Activated gamma-delta T cell treated with anti-CD3 and anti-CD28 coated beads, Interleukin-2, amount 50 U/mL, for 16 hours (primary cell): ENCODE measurements at places on chromosomes 12 and 14.

GRCh38 chr14:46717211-46717610 is 65.6 kb upstream of the RPL10L start:
- no peak for DNase-seq

DNA sequence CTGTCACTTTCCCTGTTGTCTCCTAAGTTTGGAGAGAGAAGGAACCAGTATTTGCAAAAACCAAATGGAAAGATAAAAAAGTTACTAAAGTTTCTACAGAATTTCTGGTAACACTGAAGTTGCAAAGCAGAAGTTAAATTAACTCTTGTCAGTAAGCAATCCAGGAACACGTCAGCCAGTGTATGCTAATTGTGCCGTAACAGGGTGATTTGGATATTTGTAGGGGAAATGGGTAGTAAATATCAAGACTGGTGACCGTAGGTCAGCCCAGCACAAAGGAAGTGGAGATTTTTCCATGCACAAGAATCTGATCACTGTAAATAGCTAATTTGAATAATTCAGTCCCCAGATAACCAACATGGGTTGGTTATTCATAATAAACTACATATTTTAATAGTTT is 2.3 kb downstream of the CDKN1B start:
- DNase-seq, result no peak

GRCh38 chr14:84080944-84081343 is 1449.0 kb upstream of the FLRT2 start:
- DNase-seq, result no peak

DNA sequence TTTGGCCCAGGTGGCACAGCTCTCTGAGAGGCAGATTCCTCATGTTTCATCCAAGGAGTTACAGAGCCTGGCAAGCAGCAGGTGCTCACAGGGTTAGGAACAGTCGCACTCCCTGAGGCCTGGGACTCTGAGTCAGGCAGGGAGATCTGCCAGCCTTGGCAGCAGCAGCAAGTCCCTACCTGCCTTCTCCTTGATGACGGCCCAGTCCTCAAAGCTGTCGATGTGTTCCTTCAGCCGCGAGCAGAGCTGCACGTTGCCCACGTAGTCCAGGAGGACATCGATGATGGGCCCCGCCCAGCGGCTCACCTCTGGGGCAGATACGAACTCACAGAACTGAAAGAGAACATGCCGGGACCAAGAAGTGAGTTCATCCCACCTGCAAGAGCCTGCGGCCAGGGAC is 10.4 kb downstream of the FAM181A start:
- DNase-seq, result no peak

- no peak for DNase-seq
These were observed 950.4 kb upstream of the LRFN5 start for GRCh38 chr14:40656311-40656710.

DNA sequence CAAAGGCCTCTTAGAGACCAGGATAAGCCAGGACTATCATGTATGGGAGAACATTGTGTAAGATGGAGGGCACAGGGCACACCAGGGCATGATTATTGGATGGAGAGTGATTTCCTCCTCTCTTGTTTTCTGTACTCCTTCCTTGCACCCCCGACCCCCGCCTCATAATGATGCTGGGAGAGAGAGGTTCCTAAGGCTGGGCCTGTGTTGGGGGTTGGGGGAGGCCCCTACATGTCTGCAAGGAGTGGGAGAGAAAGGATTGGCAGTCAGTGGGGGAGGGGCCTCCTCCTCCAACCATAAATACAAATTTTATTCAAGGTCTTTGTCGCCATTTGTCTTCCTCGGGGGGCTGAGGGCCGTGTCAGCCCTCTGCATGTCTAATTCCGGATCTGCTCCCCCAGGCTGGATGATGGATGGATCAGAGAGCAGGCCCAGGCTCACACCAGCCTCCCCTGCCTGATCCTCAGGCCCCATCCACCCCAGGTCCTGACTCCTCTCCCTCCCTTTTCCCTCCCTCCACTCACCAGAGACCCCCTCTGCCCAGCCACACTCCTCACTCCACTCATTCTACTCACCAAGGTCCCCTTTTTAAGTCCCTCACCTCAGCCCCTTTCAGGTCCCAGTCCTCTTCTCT is 2.0 kb upstream of the C1QL4 start:
- no peak for DNase-seq

DNA sequence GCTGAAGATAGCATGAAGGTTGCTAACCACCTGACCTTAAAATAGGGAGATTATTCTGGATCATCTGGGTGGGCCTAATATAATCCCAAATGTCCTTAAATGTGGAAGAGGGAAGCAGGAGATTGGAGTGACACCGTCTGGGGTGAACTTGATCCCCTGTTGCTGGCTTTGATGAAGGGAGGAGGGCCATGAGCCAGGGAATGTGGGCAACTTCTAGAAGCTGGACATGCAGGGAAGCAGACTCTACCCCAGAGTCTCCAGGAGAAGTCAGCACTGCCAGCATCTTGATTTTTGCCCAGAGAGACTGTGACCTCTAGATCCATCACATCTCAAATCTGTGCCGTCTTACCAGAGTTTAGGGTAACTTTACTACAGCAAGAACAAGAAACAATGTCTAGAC is 9.2 kb upstream of the KRT5 start:
- no peak for DNase-seq

DNA sequence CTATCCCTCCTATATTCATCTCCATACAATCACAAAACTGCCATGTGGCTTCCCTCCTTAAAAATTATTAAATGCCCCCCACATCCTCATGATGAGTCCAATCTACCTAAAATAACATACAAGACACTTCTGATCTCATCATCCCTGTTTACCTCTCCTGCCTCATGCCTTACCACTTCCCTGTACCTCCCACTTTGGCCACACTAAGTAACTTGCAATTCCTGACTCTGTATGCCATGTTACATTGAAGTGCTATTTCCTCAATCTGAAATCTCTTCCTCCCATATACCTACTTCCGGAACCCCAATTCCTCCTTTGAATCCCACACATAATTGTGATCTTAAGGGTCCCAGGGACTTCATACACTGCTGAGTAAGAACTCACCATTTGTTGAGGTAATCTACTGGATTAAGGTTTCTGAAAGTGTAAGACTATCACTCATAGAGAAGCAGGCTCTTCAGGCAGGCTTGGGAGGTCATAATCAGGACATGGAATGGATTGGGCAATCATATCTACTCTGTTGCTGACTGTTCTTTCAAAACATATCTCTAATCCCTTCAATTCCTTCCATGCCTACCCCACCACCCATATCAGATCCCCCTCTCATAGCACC is 117.6 kb upstream of the PLEKHG7 start:
- no peak for DNase-seq

DNA sequence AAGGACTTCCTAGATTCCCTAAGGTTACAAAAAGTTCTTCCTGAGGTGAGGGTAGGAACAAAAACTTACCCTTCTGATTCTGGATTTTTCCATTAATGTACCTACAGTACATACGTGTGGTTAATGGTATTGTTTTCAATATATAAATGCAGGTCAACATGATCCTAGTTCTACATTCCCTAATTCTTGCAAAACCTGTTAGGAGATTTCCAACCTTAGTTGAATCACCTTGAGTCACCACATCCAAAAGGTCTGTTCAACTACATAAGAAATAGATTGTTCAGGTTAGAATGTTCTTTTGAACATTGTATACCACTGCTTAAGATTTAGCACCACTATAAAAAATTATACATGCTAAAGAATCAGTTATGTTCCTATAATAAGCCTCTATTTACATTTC is 118.9 kb downstream of the GARIN6 start:
- DNase-seq, result no peak

- DNase-seq, result no peak
These were observed 25.6 kb upstream of the CCDC60 start for GRCh38 chr12:119308708-119309456.

GRCh38 chr14:50045837-50046236 is 70.5 kb downstream of the VCPKMT start:
- DNase-seq, result no peak

GRCh38 chr14:21001218-21001617 is 2.1 kb downstream of the SLC39A2 start:
- no peak for DNase-seq

- DNase-seq, result no peak
These were observed 52.0 kb downstream of the STX2 start for GRCh38 chr12:130787041-130787440.

DNA sequence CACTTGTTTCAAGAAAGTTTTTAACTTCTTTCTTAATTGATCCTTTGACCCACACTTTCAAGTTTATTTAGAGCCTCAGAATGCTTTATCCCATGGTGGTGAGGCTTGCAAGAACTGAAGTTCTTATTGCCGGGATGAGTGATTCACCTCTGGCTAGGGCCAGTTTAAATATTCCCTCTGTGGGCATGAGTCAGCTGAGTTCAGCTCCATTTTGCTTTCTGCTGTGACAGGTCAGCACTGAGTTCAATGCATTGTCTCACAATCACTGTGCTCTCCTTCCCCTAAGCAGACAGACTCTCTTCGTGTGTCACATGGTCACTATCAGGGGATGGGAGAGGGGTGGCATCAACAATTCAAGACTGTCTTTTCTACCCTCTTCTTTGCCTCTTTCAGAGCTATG is 514.6 kb upstream of the FBXO33 start:
- DNase-seq, result no peak

DNA sequence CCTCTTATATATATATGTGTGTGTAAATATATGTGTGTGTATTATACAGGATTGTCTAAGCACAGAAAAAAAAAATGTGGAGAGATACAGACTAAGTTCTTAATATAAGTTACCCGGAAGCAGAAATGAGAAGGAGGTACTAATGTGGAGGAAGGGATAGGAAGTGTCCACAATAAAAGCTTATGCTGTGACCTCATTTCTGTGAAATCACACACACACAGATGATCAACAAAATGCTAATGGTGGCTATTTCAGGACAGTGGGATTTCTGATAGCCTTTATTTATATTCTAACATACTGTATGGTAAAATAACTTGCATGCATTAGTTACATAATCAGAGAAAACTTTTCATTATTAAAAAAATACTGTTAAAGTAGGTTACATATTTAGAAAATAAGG is 8.5 kb upstream of the RAD51AP1 start:
- DNase-seq, result no peak

DNA sequence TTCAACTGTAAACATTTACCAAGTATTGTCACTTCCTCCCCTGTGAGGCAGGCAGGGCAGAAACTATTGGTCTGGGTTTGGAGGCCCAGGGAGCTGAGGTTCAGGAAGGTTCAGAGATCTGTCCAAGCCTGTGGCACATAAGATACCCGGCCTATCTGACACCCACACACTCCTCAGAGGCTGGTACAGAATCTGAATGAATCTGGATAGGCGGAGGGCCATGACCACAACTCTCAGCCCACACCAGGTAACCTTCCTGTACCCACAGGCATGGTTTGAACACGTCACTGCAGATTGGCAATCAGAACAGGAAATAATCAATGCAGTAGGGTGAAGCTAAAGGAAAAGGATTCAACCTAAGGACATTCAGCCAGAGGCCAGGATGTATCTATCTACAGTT is 92.8 kb upstream of the TMCC3 start:
- no peak for DNase-seq

DNA sequence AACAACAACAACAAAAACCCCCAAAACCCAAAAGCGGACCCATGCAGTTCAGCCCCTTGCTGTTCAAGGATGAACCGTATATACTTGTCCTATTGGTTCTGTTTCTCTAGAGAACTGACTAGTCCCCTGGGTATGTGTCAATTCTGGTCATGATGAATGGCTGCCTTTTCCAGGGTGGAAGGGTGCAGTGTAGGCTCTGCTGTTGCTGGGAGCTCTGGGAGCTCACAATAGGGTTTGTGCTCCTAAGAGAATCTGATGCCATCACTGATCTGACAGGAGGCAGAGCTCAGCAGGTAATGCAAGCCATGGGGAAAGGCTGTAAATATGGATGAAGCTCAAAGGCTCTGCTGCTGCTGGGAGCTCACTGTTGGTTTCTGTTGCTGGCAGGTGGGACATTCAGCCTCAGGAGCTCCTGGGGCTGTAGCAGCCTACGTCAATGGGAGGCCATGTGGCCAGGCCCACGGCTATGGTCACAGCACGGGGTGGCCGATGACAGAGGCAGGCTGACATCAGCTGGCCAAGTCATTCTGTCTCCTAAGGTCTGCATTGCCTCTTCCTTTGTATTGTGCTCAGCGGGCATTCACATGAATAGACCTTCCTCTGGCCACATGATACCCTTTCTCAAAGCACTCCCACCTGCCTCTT is 37.9 kb downstream of the DLK1 start:
- no peak for DNase-seq

DNA sequence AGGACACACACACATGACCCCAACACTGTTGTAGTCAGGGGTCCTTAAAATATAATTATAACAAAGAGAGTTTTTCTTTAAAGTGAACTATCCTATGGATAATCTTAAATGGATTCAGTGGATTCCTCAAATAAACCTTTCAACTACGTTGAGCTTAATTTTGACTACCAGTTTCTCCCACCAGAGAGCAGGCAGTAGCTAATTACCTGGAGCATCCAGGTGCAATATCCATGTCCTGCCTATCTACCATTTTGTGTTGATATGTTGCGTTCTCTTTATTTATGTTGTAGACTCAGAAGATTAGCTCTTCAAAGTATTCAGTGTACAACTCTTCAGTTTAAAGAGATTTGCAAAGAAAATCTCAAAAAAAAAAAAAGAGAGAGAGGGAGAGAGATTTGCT is 127.2 kb upstream of the GZMB start:
- DNase-seq, result no peak

DNA sequence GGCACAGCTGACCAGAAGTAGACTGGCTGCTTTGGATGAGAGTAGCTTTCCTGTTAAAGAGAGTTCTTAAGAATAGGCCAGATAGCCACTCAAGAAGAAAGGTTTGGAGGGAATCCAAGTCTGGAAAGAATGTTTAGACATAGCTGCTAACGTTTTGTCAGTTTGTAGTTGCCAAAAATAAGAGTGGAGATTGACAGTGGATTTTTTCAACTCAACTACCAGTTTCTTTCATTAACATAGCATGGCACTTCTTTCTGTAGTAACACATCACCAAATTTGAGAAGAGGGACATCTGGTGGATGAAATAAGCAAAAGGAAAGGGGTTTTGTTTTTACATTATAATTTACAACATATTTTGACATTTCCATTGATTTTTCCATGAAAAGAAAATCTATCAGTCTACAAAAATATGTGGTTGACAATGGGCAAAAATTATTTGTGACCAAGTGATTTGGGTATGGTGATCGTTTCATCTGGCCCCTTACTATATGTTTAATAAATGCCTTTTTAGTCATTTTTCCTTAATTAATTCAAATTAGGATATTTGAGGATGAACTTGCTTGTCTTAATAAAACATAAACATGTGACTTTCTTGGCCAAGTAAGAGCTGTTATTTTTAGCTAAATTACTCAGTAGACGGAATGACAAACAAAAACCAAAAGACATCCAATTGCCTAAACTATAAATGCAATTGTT is 71.1 kb downstream of the PTPRR start:
- no peak for DNase-seq

DNA sequence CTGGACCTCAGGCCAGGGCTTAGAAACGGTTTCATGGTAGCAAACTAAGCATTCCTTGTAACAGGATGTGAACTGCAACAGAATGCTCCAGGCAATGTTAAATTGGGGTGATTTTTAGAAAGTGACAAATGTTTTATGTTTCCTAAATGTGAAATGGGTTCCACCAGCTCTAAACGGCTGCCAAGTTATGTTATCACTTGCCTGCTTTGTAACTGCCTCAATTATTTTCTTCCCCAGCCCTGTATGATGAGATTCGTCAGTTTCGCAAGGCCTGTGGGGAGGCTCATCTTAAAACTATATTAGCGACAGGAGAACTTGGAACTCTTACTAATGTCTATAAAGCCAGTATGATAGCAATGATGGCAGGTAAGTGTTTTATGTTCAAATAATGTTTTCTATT is 70.9 kb downstream of the DERA start:
- DNase-seq, result no peak
